COLO829 (cell line): ENCODE measurements at places on chromosomes 5 and 9.

- DNase-seq = no peak
Observed at GRCh38 chr9:89380437-89381307, 62.4 kb downstream of the SECISBP2 start.

DNA sequence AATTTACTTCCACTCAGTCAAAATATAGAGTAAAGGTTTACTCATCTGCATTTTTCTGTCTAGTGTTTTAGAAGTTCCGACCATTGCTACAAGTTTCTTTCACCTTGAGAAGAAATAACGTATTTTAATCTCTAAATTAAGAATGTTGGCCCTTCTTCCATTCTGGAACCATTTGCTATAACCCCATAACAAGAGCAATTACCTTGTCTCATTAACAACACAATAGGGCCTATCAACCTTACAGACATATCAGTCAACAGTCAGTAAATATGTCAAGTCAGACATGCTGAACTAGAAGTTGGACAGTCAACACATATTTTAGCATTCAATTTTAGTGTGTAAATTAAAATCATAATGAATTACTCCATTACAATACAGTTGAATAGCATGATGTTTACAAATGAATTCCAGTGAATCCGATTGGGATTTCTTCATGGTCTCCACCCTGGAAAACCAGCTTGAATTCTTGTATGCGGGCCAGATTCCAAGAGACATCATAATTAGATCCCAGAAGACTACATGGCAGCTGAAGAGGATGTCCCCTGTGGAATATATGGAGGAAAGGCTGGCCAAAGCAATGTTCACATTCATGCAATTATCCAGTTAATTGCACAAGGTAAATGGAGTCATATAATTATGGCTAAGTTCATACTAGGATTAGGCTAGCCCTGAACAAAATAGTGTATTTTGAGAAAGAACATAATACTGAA is 196.2 kb upstream of the TARS1 start:
- no peak for DNase-seq

GRCh38 chr5:72597456-72597948 is 90.3 kb upstream of the ZNF366 start:
- DNase-seq = no peak

- DNase-seq = no peak
Observed at GRCh38 chr9:35659340-35659739, 1.2 kb downstream of the CCDC107 start.

- DNase-seq = no peak
Observed at GRCh38 chr5:109028608-109029299, 281.1 kb downstream of the FER start.

GRCh38 chr9:131366761-131367401 is 27.0 kb upstream of the PRRC2B start:
- no peak for DNase-seq

DNA sequence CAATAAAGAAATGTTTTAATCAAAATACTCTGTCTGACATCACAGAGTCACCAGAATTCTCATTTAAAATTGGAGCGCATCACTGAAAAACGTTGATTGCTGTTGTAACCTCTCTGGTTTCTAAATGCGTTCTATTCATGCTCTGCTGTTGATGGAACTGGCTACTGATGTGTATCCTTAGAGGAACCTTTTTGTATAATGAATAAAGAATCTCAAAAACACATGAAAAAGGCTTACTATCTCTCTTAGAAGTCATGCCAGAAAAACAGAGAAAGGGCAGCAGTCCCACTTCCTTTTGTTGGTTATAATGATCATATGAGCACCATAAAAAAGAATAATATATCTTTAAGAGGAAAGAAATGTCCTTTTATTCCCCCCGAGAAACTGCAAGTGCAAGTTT is 615.5 kb downstream of the TLE1 start:
- DNase-seq = peak; percentile 41

DNA sequence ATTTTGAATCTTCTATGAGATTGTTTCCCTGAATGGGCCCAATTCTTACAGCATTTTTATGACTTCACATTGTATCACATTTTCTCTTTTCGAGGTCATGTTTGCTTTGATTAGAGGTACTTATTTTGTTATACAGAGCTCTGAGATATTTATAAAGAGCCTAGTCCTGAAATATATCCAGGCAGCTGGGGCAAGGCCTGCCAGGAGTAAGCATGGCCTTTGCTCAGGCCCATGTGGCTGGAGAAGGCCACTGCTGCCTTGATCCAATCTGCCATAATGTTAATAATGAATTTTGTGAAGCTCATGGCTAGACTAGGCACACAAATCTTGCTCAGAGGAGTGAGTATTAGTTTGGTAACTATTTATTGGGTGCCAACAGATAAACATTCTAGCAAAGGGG is 96.0 kb downstream of the TARS1 start:
- no peak for DNase-seq

GRCh38 chr5:41610386-41610785 is 100.0 kb upstream of the PLCXD3 start:
- DNase-seq = no peak

DNA sequence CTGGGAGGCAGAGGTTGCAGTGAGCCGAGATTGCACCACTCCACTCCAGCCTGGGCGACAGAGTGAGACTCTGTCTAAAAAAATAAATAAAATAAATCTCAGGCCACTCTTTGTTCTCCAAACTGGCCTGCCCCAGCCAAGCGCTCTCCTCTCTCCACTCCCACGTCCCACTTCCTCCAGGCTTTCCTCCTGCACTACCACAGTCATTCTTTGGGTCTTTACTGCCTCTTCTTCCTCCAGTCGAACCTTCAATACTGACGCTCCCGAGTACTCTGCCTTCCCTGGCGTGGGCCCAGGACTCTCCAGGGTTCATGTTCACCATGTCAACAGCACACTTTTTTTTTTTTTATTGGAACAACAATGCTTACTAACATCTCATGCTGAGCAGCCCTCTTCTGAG is 23.9 kb downstream of the RNF130 start:
- no peak for DNase-seq

- no peak for DNase-seq
Observed at GRCh38 chr5:122151640-122152039, 22.3 kb downstream of the ZNF474 start.

- DNase-seq = no peak
Observed at GRCh38 chr5:94407023-94407422, 211.4 kb downstream of the KIAA0825 start.

- no peak for DNase-seq
Observed at GRCh38 chr5:119055294-119055693, 15.6 kb upstream of the DMXL1 start.

- DNase-seq = no peak
Observed at GRCh38 chr5:123496892-123497291, 15.1 kb upstream of the CSNK1G3 start.
